HEK293T (cell line): ENCODE measurements at places on chromosomes 11 and 22.

GRCh38 chr11:111990381-111990780 lies 34.8 kb upstream of the DLAT start:
- DNase-seq = no peak

- DNase-seq = peak; percentile 63
Measured at GRCh38 chr11:18802381-18803257, 11.0 kb upstream of the PTPN5 start.

DNA sequence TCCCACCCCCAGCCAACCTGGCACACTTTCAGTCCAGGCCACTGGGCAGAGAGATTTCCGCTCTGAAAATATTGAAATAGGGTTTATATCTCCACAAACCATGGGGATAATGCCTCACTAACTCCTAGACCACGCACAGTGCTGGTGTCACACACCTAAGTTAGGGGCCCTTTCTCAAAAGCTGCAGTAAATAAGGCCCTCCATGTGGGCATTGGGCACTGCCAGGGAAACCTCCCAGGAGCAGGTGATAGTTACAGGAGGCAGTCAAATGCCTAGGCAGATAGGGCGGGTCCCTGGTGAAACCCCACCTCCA lies 3.1 kb upstream of the IL10RA start:
- DNase-seq = no peak

DNA sequence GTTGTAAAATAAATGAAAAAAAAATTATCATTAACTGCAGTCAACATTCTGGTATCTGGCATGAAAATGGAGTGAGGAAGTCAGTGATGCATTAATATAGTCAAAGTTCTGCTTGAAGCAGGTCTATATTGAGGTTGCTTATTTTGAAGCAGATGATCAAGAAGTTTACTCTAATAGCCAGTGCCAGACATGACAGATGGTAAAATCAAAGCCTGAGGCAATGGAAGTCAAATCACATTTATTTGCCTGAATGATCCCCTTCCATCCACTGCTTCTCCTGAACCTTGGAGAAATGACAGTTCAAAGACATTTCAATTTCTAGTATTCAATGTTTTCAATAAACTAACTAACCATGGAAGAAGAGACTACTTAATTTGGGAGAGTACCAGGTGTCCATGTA lies 430.0 kb downstream of the FAM181B start:
- no peak for DNase-seq

- peak; percentile 68 for DNase-seq
Measured at GRCh38 chr11:75311858-75312288, 39.6 kb downstream of the ARRB1 start.

GRCh38 chr11:315051-315481 lies 1.2 kb downstream of the IFITM1 start:
- no peak for DNase-seq

DNA sequence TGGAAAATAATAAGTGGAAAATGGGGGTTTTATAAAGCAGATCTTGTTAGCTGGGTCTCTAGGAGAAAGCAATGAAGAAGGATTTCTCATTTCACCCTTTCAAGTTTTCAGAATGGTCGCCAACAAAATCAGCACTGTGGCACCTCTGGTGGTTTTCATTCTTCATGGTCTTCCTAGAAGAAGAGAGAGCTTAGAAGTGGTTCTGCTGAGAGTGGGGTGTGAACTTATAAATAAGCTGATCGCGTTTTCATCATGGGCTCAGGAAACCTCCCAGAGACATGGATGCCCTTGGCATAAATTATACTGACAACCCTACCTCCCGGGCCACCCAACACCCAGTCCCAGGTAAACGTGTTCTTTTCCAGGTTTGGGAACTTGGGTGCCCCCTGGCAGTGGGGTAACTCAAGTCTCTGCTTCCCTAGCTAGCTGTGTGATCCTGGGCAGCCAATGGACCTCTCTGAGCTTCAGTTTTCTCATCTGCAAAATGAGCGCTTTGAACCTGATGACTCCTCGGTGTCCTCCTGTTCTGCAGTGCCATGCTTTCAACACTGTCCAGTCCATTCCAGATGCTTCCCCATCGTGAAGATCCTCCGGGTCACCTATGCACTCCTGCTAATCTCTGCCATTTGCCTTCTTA lies 72.6 kb upstream of the GRAMD1B start:
- DNase-seq = no peak

DNA sequence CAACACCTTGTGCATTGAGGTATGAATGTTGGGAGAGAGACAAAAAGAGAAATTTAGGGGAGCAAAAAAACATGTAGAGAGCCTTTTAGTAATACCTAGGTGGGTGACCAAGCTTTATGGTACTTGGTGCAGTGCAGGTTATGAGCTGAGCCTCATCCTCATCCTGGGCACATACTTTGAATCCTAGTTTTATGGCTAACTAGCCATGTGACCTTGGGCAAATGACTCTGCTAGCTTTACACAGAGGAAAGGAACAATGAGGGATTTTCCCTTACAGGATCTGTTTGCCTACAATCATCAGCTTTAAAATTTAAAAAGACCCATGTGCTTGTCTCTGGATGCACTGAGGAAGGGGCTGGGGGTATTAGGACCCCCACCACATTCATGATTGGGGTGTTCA lies 187.8 kb upstream of the ISX start:
- no peak for DNase-seq

DNA sequence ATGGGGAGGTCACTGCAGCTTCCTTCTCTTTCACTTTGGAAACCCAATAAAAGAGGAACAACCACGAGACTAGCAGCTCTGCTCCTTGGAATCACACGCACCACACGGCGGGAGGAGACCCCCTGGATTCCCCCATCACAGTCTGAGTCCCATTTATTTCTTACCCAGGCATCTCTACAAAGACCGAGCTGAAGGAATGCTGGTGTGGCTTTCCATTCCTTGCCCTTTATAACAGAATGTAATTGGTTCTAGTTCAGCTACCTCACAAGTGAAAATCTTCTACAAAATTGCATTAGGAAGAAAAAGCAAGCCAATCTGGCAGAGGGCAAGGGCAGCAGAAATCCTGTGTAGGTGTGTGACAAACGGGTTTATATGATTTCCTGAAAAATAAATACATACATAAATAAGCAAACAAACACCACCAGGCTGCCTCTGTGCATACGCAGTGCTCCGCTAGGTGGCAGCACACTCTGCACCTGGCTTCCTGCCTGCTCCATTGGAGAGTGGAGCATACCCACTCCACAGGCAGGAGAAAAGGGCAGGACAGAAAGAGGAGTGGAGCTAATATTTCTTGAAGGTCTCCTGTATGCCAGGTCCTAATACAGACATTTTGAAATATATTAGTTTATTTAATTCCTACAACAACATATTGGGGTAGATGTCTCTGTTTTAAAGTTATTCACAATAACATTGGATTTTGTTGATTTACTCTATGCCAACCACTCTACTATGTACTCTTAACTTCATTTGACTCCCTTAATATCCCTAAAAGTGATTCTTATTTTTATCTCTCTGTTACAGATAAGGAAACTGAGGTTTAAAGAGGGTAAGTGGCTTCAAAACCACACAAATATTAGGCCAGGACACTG lies 673.1 kb downstream of the KCNA4 start:
- peak; percentile 60 for DNase-seq

DNA sequence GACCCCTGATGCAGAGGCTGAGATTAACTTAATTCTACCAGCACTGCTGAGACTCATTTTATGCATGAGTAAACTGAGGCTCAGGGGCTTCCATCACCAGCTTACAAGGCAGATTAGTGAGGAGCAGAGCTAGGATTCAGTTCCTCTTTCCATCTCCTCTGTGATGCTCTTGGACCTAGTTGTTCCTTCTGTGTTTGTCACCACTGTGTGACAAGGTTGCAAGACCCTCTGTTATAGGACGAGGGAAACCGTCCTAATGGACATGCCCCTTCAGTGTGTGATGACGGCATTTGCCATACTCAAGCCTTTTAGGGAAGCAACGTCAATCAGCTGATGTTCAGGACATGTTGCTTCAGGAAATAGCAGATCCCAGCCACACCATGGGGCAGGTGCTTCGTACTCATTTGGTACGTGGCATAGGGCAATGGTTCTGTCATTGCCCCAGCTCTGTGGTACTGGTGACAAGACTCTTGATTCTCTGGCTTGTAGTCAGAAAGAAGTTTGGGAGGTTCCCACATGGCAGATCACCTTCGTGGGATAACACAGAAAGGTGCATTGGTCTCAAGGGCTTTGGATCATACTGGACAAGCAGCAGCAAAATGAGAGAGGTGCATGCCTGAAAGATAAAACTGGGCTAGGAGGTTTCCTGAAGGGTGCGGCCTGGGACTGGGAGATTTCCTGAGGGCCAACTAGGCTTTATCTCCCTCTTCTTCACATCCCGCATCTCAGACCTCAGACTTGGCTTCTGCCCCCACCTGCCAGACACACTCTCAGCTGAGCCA lies 23.9 kb upstream of the CD44 start:
- no peak for DNase-seq

- DNase-seq = no peak
Measured at GRCh38 chr22:45638834-45639746, 32.5 kb upstream of the ATXN10 start.

DNA sequence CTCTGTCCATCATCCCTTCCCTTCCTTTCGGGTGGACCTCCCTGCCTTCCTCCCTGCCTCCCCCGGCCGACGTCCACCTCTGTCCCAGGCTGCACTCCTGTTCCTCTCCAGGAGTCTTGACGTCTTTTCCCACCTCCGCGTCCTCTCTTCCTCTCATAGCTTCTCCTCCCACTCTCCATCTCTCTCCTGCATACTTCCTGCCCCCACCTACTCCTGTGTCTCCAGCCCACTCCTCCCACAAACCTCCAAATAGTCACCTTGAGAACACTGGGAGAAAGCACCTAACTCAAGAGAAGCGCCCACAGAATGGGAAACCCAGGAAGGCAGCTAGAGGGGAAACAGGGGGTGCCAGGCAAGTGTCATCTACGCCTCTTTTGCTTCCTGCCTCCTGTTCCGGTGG lies 60.8 kb downstream of the PDE2A start:
- DNase-seq = no peak

- DNase-seq = no peak
Measured at GRCh38 chr22:49699476-49699875, 128.2 kb downstream of the BRD1 start.

DNA sequence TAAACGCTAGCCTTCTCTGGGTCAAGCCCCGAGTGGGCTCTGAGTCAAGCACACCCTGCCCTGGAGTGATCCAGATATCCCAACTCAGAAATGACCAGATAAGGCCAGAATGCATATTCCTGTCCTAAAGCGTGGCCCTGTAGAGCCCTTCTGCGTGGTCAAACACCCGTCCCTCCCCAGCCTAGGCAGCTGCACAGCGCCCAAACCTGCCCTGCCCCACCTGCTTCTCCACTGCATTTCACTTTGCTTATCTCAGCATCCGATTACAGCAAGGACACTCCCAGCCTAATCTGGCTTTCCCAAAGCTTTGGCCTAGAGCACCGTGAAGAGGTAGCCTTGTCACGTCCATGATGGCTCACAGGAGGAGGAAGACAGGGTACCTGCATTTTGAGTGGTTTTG lies 11.9 kb upstream of the TMPRSS4 start:
- DNase-seq = no peak

DNA sequence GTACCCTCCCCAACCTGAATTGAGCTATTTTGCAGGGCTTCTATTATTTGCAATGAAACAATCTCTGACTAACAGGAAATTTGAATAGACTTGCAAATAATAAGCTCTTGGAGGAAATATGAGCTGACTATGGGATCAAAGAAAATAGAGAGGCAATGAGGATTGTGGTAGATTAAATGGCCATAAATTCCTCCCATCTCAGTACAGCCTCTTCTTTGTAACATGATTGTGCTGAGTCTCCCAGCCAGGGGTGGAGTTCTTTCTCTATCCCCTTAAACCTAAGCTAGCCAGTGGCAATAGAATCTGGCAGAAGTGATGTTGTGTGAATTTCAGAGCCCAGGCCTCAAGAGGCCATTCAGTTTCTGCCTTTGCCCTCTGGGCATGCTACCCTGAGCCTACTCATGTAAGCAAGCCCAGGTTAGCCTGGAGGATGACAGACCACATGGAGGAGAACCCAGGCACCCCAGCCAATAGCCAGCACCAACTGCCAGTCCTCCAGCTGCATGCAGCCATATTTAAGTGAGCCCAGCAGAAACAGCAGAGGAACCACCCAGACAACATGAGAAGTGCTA lies 86.8 kb upstream of the TP53I11 start:
- DNase-seq = no peak

GRCh38 chr11:98227278-98227677 lies 793.5 kb upstream of the CNTN5 start:
- no peak for DNase-seq

GRCh38 chr22:41106122-41106968 lies 14.0 kb downstream of the EP300 start:
- DNase-seq = no peak

- no peak for DNase-seq
Measured at GRCh38 chr11:103358251-103358650, 249.0 kb downstream of the DYNC2H1 start.

DNA sequence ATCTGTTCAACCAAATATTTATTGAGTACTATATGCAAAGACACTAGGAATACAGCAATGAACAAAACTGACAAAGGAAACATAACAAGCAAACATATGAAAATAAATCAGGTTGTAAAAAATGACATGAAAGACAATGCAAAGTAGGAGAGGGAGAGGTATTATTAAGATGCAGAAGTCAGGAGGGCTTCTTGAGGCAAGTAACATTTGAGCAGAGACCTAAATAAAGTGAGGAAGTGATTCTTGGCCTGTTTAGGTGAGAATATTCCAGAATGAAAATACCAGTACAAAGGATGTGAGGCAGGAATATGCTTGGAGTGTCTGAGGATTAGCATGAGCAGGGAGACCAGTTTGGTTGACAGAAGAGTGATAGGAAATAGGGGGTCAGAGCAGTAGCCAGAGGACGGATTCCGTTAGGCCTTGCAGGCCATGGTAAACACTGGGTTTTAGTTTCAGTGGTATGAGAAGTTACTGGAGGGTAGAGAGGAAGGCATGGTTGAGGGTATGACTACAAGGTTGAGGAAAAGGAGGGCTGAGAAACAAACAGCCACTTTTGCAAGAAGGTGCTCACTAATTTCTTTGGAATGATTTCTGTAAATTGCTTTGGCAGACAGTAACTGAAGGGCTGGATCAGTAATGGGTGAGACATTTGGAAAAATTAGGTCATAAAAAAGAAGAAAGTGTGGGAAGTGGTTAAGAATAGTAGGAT lies 191.9 kb downstream of the SWAP70 start:
- DNase-seq = no peak

DNA sequence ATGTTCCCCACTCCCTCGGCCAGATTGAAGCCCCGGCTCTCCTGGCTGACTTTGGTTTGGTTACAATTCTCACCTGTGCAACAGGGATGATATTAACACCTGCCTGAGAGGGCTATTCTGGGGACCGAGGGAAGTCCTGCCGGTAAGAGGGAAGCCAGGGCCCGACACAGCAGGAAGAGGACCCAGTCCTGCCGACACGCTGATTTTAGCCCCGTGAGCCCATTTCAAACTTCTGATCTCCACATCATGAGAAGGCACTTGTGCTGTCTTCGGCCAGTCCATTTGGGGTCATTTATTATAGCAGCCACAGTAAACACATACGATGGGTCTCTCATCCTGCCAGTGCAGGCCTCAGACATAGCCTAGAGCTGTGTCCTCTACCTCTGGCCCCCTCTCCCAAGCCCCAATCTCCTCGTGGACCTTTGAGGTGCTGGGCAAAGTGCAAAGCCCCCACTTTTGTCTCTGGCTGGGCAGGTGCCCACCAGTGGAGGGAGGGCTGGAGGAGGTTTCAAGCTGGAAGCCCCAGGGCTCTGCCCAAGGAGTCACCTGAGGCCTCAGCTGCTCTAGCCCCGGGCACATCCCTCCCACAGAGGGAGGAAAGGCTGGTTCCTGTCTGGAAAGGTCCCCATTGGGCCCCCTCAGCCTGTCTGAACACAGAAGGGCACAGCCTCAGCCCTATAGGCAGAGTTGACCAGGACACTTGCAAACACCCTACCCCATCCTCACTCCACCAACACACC lies 59.1 kb upstream of the FGF3 start:
- DNase-seq = no peak
